ENCODE measurements at places on chromosomes 7 and 10. TPM values are rescaled to one million over a fixed set of nuclear protein-coding genes. Genes with fewer than 3 reads are reported as not detected.

The RBM28 gene
- polyA plus RNA-seq, result 74.4 TPM

The SOSTDC1 gene
- polyA plus RNA-seq, result not detected

The AKR1C8 gene
- 0.10 TPM for polyA plus RNA-seq

The SCD gene
- 416 TPM for polyA plus RNA-seq

The ADCYAP1R1 gene
- polyA plus RNA-seq, result not detected

The HOXA10 gene
- polyA plus RNA-seq, result 5.0 TPM

The ACSL5 gene
- polyA plus RNA-seq, result 0.15 TPM

The UROS gene
- polyA plus RNA-seq, result 52.9 TPM

The SRRT gene
- polyA plus RNA-seq, result 153 TPM

The AGR2 gene
- 60.7 TPM for polyA plus RNA-seq

The MSS51 gene
- 0.47 TPM for polyA plus RNA-seq

The CALHM3 gene
- polyA plus RNA-seq, result 0.17 TPM

The MYO1G gene
- 0.06 TPM for polyA plus RNA-seq

The ZNF365 gene
- polyA plus RNA-seq, result 1.1 TPM

The FAM13C gene
- polyA plus RNA-seq, result not detected

- DNase-seq, result no peak
These were observed 141.7 kb downstream of the TWIST1 start for GRCh38 chr7:18975689-18976280.

GRCh38 chr10:112286837-112287818 lies 3.9 kb downstream of the TECTB start:
- no peak for DNase-seq

GRCh38 chr10:17041626-17042520 lies 87.7 kb downstream of the CUBN start:
- DNase-seq, result no peak

- DNase-seq, result no peak
These were observed 80.4 kb downstream of the EGFR start for GRCh38 chr7:55099066-55099820.

DNA sequence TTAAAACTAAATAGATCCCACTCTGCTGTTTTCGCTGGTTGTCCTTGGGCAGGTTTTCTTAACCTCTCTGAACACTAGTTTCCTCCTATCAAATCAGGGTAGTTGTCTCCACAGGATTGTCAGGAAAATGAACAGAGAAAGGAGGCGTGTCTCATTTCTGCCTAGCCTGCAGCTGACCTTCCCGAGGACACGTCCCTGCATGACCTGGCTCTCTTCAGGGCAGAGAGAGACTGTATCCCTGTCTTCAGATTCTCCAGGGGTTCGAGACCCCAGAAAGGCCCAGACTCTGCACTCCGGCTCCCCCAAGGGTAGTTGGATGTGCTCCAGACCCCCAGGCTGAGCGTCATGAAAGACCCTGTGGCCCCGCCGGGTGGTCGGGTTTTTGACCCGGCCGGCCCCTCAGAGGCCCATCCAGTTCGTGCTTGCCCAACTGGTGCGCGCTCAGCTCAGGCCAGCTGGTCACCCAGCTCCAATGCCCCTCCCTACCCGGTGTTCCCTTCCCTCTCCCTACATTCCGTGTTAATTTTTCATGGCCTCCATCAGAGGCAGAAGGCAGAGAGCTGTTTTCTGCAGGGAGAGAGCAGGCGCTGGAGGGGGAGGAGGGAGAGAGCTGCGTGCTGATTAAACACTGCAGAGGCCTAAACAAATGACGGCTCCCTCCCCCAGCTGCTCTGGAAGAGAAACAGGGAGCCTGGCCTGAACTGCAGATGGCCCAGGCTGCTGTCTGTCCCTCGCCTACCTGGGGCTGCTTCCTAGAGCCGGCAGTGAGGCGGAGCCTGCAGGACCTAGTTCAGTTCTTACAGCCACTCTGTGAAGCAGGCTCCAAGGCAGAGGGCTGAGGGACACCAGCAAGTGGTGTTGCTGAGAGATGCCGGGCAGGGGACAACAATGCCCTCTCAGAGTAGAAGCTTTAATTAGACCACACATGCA lies 86.2 kb upstream of the PPIF start:
- no peak for DNase-seq

DNA sequence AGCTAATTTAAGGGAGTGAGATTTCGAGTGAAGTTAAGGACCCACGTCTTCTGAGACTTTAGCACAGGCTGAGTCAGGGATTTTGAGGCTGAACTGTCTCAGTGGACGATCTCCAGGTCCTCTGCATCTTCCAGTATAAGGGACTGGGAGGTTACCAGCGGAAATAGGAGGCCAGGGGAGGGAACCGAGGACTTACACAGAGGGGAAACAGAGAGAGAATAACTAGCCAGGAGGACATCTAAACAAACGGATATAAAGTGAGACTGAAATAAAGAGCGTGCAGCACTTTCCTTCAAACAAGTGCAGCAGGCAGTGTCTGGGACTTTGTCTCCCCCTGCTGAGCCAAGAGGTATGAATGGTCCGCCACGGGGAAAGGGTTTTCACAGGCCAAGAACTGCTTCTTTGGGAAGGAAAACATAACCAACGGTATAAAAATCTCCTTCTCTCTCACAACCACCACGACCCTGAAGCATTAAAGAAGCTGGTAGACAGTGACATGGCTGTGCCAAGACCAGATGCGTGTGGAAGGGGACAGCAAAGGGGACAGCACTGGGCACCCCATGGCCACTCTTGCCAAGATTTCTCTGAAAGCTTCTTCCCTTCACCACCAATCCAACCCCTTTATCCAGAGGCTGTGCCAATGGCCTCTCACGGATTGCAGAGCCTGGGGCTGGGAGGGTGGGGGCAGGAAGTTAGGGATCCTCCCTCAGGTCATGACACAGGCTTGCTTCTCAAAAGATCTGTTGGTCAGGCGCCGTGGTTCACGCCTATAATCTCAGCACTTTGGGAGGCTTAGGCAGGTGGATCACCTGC lies 72.0 kb downstream of the SLC37A3 start:
- DNase-seq, result peak; percentile 79

DNA sequence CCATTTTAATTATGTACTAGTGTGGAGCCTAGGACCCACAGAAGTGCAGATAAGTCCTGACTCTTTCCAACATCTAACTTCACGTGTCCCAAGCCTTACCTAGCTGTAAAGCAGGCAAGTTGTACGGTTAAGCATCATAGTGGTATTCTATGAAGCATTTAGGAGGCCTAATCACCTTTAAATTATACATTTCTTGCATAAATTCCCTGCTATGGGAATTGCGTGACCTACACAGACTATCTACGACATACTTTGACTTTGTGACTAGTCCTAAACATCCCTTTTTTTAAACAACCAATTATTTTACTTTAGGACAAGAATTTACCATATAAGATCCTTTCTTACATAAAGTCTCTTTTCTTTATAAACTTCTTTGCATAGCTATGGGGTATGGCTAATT lies 37.7 kb upstream of the LRGUK start:
- peak; percentile 33 for DNase-seq

- DNase-seq, result no peak
These were observed 9.6 kb downstream of the CAPZA2 start for GRCh38 chr7:116872026-116872425.

DNA sequence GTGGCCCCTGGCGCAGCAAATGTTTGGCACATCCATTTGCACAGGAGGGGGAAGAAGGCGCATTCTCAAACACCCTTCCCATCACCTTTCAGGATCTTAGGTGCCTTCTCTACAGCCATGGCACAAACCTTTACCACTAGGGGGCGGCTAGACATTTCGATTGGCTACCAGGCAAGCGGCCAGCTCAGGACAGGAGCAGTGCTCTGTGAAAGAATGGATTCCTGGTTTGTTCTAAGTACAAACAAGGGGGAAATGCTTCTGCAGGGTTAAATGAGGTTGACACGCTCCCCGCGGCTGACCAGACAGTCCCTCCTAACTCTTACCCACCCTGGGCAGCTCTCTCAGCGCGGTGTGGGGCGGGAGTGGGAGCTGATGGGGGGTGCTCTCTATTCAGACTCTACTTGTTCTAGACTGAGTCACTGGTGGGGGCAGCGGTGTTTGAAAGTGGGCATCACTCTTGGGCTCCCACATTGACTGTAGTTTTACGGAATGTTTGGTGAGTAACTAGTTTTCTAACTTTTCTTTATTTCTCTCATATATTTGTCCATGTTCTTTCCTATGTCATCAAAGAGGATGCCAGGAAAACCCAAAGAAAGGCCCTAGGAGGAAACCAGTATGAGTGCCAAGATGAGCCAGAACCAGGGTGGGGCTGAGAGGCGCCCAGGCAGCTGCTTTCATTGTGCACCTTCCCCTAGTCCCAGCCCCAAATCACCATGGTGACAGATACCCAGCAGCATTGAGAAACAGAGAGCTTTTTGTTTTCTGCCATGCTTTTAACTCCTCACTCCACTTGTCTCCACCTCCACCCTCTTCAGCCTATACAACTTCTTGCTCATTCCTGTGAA lies 61.4 kb upstream of the GPR158 start:
- DNase-seq, result peak; percentile 45

- DNase-seq, result no peak
These were observed 8.0 kb upstream of the TNRC18 start for GRCh38 chr7:5431560-5432015.

- DNase-seq, result no peak
These were observed 47.5 kb downstream of the BMPER start for GRCh38 chr7:33952824-33953223.

- no peak for DNase-seq
These were observed 80.0 kb upstream of the PCDH15 start for GRCh38 chr10:54880996-54881395.

DNA sequence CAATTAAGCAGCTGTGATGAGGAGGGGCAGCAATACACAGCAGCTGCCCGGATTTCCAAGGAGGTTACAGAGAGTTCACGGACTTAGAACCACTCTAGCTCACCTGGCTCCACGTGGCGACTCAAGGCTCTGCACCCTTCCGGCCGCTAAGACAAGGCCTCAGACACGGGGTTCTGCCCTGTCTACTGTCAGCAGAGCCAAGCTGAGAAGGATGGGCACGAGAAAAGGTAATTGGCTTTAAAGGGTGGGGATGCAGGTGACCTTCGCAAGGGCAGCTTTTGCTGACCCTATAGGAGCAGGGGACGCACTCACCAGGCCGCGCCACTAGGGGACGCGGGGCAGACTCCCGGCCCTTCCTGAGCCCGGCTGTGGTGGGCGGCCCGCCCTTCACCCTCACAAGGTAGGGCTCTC lies 152.4 kb downstream of the KIF20B start:
- no peak for DNase-seq

DNA sequence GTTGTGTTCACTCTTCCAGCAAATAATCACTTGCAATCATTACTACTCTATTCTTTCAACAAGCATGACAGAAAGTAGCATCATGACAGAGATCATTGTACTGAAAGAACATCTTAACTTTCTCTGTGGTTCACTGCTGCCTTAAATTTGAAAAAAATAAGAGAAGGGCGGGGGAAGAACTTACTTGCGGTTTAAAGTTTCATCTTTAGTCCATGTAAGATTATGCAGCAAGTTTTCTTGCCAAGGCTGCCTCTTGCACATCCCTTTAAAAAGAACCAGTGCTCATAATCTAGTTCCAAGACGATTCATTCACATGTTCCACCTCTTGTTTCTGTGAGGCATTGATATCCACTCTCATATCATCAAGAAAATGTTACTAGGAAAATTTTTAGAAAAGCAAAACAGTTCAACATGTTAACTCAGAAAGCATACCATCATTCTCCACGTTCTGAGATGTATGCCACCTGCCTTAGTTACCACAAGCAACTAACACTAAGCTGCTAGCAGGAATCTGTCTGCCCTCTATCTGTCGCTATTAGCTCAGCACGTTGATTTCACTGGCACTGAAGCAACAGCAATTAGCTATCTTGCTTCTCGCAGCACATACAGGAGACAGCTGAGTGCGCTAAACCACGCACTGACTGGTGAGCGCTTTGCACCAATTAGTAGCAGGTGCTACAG lies at the start of gene PCDH15:
Gene PCDH15, minus strand, starts transcription at position 491 of the 681 bp plus-strand sequence. CDS start 136,969 bp downstream, outside the sequence.
- no peak for DNase-seq

GRCh38 chr7:156589808-156590207 lies 50.8 kb upstream of the RNF32 start:
- no peak for DNase-seq

DNA sequence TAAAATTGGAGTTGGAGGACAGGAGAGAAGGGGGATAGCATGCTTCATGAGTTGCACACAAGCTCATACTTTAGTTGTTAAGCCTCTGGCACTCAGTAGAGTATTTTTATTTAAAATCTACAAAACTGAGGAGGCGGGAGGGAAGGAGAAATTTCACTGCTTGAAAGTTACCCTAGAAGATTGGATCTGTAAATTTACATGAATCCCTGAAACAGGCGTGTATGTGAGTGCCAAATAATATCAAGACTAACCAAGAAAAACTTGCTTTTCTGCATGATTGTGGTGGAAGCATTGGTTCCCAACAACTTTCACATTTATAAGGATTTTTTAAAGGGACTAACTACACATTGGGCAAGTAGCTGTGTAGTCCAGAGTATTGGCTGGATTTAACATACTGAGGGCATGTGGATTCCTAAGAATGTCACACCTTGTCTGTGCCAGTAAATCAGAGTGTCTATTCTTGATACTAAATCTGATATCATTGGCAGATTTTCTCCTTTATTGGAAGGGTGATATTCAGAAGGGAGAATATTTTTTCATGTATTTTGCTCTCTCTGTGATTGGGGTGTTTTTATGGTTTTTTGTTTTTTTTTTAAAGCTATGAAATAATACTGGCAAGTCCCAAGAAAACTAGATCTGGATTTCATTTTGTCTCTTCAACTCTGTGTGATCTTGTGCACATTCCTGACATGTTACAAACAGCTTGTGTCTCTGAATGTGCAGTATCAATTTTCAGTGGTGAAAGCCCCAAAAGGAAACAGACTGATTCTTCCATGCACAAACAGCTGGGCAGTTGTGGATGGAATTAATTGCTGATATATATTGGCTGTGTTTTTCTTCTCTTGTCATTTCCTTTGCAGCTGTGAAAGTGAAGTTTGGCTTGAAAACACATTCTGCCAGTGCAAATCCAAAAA lies 67.2 kb downstream of the ADD3 start:
- DNase-seq, result no peak

GRCh38 chr10:71918992-71919391 lies 45.2 kb upstream of the CHST3 start:
- no peak for DNase-seq

- DNase-seq, result no peak
These were observed 109.2 kb upstream of the CAV2 start for GRCh38 chr7:116390363-116390762.

- peak; percentile 37 for DNase-seq
These were observed 609 bp downstream of the KLRG2 start for GRCh38 chr7:139482662-139483466.

DNA sequence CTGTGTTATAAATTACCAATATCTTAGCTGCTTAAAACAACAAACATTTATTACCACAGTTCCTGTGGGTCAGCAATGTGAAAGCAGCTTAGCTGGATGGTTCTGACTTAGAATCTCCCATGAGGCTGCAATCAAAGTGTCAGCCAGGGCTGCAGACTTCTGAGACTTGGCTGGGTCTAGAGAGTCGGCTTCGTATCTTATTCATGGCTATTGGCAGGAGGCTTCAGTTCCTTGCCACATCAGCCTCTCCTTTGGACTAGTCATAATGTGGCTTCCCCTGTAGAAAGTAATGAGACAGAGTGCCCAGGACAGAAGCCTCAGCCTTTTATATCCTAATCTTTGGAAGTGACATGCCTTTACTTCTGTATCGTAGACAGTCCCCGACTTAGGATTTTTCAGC lies 27.3 kb downstream of the RALA start:
- DNase-seq, result no peak

- no peak for DNase-seq
These were observed 39.1 kb downstream of the TASOR2 start for GRCh38 chr10:5723692-5724091.

- DNase-seq, result no peak
These were observed 189.6 kb upstream of the NRP1 start for GRCh38 chr10:33524041-33524440.

Measured in A549 (cell line).